ENCODE measurements at places on chromosomes 5 and 9.

- DNase-seq = no peak
These were observed 119.5 kb downstream of the BAAT start for GRCh38 chr9:101265261-101265660.

- DNase-seq = no peak
These were observed 6.8 kb upstream of the PRUNE2 start for GRCh38 chr9:76912636-76913275.

GRCh38 chr5:133970325-133970909 is 2.0 kb upstream of the C5orf15 start:
- no peak for DNase-seq

- DNase-seq = no peak
These were observed 25.2 kb downstream of the TMEM252 start for GRCh38 chr9:68515326-68516017.

DNA sequence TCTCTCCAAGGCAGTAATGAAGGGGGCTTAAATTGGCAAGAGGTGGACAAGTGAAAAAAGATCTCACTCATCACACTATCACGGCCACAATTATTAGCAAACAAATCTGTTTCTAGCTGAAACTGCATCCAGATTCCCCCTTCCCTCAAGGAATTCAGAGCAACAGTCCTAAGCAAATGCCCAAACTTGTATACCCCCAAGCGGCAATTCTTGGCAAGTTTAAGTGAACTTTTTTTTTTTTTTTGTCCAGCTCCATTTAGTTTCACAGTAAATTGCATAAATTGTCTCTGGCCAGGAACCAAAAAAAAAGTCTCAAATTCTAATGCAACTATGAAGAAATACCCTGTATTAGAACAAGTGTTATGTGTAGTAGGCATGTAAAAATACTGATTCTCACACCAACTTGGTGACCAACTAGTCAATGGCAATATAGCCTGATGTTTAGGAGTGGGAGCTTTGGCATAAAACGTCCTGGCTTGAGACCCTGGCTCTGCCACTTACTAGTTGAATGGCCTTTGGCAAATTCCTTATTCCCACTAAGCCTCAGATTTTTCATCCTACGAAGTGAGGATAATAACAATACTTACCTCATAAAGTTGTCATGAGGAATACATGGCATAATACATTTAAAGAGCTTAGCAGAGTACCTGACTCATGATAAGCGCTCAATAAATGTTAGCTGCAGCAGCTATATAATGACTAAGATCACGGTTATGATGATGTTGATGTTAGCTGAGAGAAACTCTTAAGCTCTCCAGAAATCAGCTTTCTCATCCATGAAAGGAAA is 193.2 kb downstream of the ADAMTSL1 start:
- DNase-seq = no peak

GRCh38 chr9:111076519-111076918 is 38.2 kb upstream of the LPAR1 start:
- no peak for DNase-seq

DNA sequence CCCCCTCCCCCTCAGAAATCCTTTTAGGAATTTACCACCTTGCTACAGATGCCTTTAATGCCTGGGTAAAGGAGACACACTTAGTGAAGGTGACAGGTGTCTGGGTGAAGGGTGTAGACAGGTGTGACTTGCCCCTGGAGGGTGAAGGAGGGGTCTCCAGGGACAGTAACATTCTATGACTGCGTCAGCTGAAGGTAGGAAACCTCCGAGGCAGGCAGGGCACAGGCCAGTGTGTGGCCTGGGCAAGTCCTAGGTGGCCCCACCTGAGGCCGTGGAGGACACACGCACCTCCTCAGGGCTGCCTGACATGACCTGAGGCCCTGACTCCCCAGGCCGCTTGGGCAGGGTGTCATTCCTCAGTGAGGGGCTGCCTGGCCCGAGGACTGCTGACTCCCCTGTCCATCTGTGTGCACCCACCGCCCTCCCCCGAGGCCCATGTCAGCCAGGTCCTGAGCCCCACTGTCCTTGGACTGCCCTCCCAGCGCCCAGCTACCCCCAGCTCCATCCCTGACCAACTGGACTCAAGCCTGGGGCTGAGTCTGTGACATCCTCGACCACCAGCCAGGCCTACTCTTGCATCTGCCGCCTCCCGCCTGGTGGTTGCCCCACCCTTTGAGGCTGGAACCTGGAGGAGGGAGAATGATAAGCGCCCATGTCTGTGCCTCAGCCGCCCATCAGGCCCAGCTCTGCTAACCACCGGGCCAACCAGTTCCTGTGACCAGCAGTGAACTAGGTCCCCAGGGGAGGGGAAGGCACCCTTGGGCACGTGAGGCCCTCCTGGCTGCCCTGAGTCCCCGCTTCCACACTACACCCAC is 18.4 kb downstream of the CARD19 start:
- peak; percentile 47 for DNase-seq

- no peak for DNase-seq
These were observed 190.8 kb downstream of the ELAVL2 start for GRCh38 chr9:23635276-23635675.

GRCh38 chr5:58983526-58984452 is 400.9 kb downstream of the RAB3C start:
- DNase-seq = no peak

- DNase-seq = no peak
These were observed 16.0 kb upstream of the TEX48 start for GRCh38 chr9:114697951-114698351.

- no peak for DNase-seq
These were observed 134.8 kb upstream of the KLF4 start for GRCh38 chr9:107624234-107624948.

GRCh38 chr5:119363936-119364335 is 8.1 kb downstream of the TNFAIP8 start:
- DNase-seq = no peak

DNA sequence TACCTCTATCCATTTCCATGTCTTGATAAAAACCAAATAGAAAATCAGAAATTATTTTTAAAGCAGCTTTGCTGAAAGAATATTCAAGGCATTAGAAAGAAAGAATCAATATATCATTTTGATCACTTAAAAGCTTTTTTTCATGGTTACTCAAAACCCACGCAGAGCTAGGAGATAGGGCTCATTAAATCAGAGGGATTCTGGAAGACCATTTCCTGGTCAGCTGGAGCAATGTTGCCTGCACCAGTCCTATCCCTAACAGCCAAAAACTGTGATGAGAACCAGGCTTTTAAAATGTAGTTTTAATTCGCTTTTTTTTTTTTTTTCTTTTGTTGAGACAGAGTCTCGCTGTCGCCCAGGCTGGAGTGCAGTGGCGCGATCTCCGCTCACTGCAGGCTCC is 72.3 kb downstream of the ARSB start:
- no peak for DNase-seq

- DNase-seq = no peak
These were observed 27.4 kb downstream of the CENPK start for GRCh38 chr5:65535529-65535987.

- no peak for DNase-seq
These were observed 101.0 kb upstream of the PIK3R1 start for GRCh38 chr5:68114378-68115040.

DNA sequence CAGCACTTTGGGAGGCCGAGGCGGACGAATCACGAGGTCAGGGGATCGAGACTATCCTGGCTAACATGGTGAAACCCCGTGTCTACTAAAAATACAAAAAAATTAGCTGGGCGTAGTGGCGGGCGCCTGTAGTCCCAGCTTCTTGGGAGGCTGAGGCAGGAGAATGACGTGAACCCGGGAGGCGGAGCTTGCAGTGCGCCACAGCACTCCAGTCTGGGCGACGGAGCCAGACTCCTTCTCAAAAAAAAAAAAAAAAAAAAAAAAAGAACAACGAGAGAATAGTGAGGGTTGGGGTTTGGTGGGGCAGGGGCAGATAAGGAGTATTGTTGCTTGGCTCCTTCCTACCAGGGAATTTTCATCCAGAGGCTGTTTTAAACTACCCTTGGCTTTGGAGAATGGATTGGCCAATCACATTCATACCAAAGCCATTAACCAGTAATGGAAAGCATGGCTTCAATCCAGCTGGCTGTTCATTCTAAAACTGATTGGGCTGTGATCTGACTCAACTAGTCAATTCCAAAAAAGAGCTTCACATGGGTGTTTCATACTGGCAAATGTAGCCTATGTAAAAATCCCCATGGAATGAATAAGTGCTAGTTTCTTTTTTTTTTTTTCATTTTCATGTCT is 64.4 kb downstream of the PLCXD3 start:
- DNase-seq = no peak

- DNase-seq = no peak
These were observed 1.7 kb downstream of the FOXD1 start for GRCh38 chr5:73446631-73447529.

GRCh38 chr9:68493541-68493940 is 47.1 kb downstream of the TMEM252 start:
- DNase-seq = no peak

GRCh38 chr5:124655921-124656511 is 90.4 kb downstream of the ZNF608 start:
- DNase-seq = peak; percentile 89

DNA sequence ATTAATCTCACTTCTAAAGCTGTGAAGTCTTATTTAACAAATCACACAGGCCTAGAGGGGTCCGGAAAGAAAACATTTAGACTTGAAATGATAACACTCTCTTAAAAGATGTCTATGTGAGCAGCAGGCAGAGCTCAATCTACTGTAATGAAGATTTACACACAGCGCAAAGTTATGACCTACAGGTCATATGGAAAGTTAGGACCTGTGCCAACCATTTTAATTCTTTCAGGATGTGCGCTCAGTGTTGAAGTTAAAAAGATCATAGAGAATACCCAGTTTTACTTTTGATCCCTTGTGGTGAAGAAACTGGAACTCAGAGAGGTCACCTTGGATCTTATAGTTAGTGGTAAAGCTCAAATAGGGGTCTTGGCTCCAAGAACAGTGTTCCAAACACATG is 3.1 kb upstream of the CREBRF start:
- DNase-seq = no peak

GRCh38 chr5:133831491-133832224 is 136.8 kb downstream of the C5orf15 start:
- no peak for DNase-seq

GRCh38 chr5:143955141-143955540 is 143.2 kb downstream of the HMHB1 start:
- DNase-seq = no peak

DNA sequence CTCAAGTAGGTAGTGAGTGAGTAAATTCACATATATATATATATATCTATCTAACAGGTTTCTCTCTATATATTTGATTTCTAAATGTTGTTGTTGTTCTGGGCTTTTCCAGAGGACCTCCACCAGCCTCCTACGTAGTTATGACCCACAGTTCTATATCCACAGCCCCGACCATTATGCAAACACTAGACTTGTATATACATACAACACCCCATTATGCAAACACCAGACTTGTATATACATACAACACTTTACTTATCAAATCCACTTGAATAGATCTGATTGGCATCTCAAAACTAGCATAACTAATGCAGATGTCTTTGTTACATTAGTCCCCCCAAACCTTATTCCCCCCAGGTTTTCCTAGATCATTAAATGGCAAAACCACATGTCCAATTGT is 108.7 kb downstream of the JAKMIP2 start:
- no peak for DNase-seq

DNA sequence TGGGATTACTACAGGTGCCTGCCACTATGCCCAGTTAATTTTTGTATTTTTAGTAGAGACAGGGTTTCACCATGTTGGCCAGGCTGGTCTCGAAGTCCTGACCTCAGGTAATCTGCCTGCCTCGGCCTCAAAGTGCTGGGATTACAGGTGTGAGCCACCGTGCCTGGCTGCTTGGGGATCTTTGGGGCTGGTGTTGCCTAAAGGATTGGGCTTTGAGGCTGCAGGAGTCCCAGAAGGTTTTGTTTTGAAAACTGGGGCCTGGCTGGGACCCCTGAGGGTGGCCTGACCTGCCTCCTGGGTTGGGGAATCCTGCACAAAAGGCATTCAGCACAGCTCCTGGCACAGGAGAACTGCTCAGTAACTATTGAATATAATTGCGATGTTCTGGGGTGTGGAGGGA is 25.1 kb upstream of the SHB start:
- DNase-seq = no peak

- DNase-seq = no peak
These were observed 10.0 kb upstream of the DOLPP1 start for GRCh38 chr9:129070696-129071525.

GRCh38 chr5:109399092-109399759 is 10.5 kb downstream of the PJA2 start:
- DNase-seq = no peak

GRCh38 chr9:133074111-133074651 is 12.4 kb downstream of the CEL start:
- no peak for DNase-seq

- no peak for DNase-seq
These were observed 72.0 kb downstream of the FCHO2 start for GRCh38 chr5:73027816-73028215.

DNA sequence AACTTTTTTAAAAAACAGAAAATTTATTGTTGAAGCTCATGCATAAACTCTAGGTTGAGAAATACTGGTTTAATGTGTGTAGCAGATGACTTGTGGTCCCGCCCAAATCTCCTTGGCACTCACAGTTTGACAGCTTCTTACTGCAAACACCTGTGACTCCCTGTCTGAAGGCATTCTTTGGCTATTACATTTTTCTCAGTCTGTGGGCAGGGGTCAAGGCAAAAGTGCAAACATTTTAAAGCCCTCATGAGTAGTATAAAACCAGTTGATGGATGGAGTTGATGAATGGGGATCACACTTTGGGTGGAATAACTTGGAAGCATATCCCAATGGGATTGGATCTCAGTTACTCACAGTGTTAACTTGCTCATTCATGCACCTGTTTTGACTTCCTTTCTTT is 1007.0 kb upstream of the NUDT12 start:
- no peak for DNase-seq

- DNase-seq = no peak
These were observed 792.1 kb downstream of the BRINP1 start for GRCh38 chr9:118577121-118577520.

- no peak for DNase-seq
These were observed 135.4 kb downstream of the WDR41 start for GRCh38 chr5:77356740-77357139.

DNA sequence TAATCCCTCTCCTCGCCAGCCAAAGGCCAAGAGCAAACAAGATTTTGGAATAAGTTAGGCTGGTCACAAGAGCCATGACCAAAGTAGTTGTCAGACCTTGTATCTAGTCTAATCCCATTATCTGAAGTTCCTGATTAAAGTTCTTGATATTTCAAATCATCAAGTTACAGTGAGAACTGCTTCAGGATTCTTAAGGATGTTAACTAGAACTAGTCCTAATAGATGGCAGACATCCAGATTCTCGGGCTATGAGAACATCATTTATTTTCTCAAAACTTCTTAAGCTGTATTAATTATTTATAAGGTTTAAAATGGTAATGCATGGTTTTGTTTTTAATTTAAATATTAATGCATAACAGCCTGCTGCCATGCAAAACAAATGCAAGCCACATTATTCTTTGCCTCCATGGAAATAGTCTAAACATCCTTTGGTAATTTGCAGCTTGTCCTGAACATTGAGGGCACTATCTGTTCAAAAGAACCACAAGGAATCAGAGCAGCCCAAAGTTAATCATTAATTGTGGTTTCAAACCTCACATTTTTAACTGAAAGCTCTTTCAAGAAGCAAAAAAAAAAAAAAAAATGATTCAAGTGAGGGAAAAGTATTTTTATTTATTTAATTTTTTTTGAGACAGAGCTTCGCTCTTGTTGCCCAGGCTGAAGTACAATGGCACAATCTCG is 95.1 kb downstream of the TTC39B start:
- DNase-seq = no peak

Data from NCI-H1436 (cell line).